Chondrocyte (in vitro differentiated cells): ENCODE measurements at places on chromosomes 6 and 20. TPM values are rescaled to one million over a fixed set of nuclear protein-coding genes. Genes with fewer than 3 reads are reported as not detected.

HDGFL1 gene
- not detected in 3 replicates for total RNA-seq

BMP5 gene
- total RNA-seq = not detected in 3 replicates

MATN4 gene
- 0.10 to 0.26 TPM in 2 of 3 replicates, not detected in the other for total RNA-seq

OR12D3 gene
- not detected in 3 replicates for total RNA-seq

RNF144B gene
- total RNA-seq = 9.6 to 11.2 TPM (median 10.2 TPM) in 3 replicates
